ENCODE measurements at places on chromosomes 1 and 21. TPM values are rescaled to one million over a fixed set of nuclear protein-coding genes. Genes with fewer than 3 reads are reported as not detected.

- H3K4me3 ChIP-seq: no peak overlapping the region
- DNase-seq: no peak
- no peaks in the 10 kb centered on the region for H3K27me3 ChIP-seq
- no peak overlapping the region for H3K27ac ChIP-seq
Measured at GRCh38 chr1:245304698-245305097, 149.9 kb downstream of the KIF26B start.

DNA sequence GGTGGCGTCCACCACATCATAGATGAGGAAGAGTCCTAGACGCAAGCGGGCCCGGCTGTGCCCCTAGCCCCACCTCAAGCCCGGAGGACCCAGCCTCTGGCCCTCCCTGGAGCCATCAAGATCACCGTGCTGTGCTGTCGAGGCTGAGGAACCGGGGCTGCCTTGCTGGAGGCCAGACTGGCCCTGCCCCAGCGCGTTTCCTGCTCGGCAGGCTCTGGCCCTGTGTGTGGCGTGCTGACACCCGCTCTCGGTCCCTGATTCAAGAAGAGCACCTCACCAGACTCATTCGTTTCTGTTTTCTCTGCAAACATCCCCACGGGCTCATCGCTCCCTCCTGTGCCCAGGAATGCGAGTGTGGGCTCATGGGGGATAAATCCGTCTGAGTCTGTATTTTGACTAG lies 51.1 kb downstream of the GLIS1 start:
- peaks cover 12% of the 10 kb centered on the region for H3K27me3 ChIP-seq
- H3K4me1 ChIP-seq: no peaks in the 10 kb centered on the region
- H3K27ac ChIP-seq: no peak overlapping the region
- H3K36me3 ChIP-seq: no peaks in the 10 kb centered on the region
- no peak overlapping the region for H3K4me3 ChIP-seq
- DNase-seq: no peak

DNA sequence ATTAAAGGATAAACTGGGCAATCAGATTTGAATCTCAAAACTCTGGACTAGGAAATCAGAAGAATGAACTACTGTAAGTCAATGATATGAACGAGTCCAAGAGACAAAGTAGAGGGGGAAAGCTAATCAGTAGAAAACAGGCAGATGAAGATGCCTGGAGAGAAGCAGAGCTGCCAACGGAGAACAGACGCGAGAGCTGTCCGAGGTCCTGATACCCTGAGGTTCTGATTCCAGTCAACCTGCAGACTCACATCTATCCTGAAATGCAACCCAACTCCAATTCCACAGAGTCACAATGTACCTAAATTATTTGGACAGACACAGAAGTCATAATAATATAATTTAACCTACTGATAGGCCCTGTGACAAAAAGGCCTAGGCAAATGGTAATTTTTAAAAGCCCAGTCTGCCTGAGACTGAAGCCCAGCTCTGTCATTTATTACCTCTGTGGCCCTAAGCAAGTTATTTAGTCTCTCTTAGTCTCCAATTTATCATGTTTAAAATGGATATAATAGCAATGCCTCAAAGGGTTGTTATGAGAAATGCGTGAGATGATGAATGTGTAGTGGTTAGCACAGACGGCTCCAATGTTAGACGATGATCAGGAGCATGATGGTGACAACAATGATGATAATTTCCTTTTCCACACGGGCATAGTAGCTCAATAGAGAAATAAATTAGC lies 33.4 kb downstream of the RGS7 start:
- no peaks in the 10 kb centered on the region for H3K36me3 ChIP-seq
- H3K4me3 ChIP-seq: no peak overlapping the region

- H3K27ac ChIP-seq: no peak overlapping the region
- no peak overlapping the region for H3K4me3 ChIP-seq
- no peaks in the 10 kb centered on the region for H3K36me3 ChIP-seq
- H3K27me3 ChIP-seq: no peaks in the 10 kb centered on the region
- no peaks in the 10 kb centered on the region for H3K4me1 ChIP-seq
- DNase-seq: peak; percentile 37
Measured at GRCh38 chr1:232868793-232869491, 63.7 kb downstream of the MAP10 start.

- H3K27ac ChIP-seq: no peak overlapping the region
- peaks cover 25% of the 10 kb centered on the region for H3K4me1 ChIP-seq
- H3K27me3 ChIP-seq: no peaks in the 10 kb centered on the region
- no peak for DNase-seq
Measured at GRCh38 chr21:45080639-45081414, 6.4 kb downstream of the ADARB1 start.

- H3K27ac ChIP-seq: no peak overlapping the region
- peaks cover 6% of the 10 kb centered on the region for H3K27me3 ChIP-seq
- no peak overlapping the region for H3K4me3 ChIP-seq
- DNase-seq: no peak
- no peaks in the 10 kb centered on the region for H3K4me1 ChIP-seq
Measured at GRCh38 chr1:36876990-36877389, 157.3 kb downstream of the GRIK3 start.

GRCh38 chr1:30484668-30485067 lies 238.7 kb downstream of the MATN1 start:
- H3K36me3 ChIP-seq: no peaks in the 10 kb centered on the region
- no peak for DNase-seq
- H3K4me3 ChIP-seq: no peak overlapping the region
- H3K4me1 ChIP-seq: no peaks in the 10 kb centered on the region
- H3K27me3 ChIP-seq: peaks cover 14% of the 10 kb centered on the region
- no peak overlapping the region for H3K27ac ChIP-seq

GRCh38 chr21:39387461-39388037 lies 38.7 kb upstream of the HMGN1 start:
- no peaks in the 10 kb centered on the region for H3K27me3 ChIP-seq
- peak; percentile 92 for DNase-seq
- peaks cover 15% of the 10 kb centered on the region for H3K4me1 ChIP-seq
- peak overlapping the region; percentile 16 for H3K4me3 ChIP-seq
- peaks cover 22% of the 10 kb centered on the region for H3K36me3 ChIP-seq

DNA sequence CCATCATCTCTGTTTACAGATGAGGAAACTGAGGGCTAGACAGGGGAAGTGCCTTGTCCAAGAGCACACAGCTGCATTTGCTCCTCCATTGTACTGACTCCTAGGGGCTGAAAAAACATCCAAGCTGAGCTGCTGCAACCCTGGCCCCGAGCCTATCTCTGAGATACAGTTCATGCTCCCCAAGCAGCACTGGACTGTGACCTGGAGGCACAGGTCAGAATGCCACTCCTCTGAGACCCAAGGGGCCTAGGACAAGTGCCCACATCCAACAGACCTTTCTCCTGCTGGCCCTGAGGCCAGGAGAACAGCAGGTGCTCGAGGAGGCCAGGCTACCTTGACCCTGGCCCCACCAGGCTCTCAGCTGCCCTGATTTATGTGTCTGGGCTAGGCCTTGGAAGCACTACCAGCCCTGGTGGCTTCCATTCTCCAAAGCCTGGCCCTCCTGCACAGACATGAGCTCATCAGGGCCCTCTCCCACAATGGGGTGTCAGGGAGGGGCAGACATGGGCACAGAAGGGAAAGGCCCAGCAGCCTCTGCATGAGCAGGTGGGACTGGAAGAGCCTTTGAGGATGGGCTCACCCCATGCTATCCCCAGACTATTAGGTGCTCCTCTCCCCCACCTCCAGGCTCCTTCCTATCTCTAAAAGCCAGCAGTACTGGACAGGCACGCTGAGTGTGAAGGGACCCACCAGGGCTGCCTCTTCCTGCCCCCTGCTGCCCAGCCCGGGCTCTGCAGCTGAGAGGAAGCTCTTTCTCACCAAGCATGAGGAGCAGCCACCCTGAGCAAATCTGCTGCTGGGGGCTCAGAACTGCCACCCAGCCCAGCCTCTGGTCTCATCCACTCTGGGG lies 18.8 kb downstream of the ADGRB2 start:
- peak; percentile 80 for DNase-seq
- H3K4me1 ChIP-seq: peaks cover 22% of the 10 kb centered on the region
- no peak overlapping the region for H3K4me3 ChIP-seq
- no peaks in the 10 kb centered on the region for H3K36me3 ChIP-seq
- H3K27me3 ChIP-seq: no peaks in the 10 kb centered on the region
- no peak overlapping the region for H3K27ac ChIP-seq

- H3K4me3 ChIP-seq: no peak overlapping the region
- no peak overlapping the region for H3K27ac ChIP-seq
- DNase-seq: peak; percentile 72
- H3K4me1 ChIP-seq: peaks cover 3% of the 10 kb centered on the region
Measured at GRCh38 chr1:31904339-31905092, 33.7 kb downstream of the PTP4A2 start.

GRCh38 chr1:97192872-97193572 lies 471.4 kb downstream of the PTBP2 start:
- H3K4me3 ChIP-seq: no peak overlapping the region
- peaks cover 14% of the 10 kb centered on the region for H3K36me3 ChIP-seq
- no peak for DNase-seq

DNA sequence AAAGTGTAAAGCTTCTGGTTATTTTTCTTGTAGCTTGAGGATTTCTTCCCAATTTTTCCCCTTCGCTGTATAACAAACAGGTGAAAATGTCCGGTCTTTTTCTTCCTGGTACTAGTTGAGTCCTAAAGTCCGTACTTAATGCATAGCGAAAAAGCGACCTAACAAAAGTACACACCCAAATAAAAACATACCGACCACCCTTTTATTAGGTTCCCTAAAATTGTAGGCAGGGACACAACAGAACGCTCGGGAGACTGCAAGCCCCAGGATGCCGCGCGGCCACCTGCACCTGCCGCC lies 281 bp upstream of the BTF3L4 start:
- no peaks in the 10 kb centered on the region for H3K27me3 ChIP-seq
- H3K4me1 ChIP-seq: peaks cover 19% of the 10 kb centered on the region
- peak overlapping the region; percentile 71 for H3K27ac ChIP-seq
- H3K4me3 ChIP-seq: peak overlapping the region; percentile 78
- H3K36me3 ChIP-seq: peaks cover 7% of the 10 kb centered on the region

DNA sequence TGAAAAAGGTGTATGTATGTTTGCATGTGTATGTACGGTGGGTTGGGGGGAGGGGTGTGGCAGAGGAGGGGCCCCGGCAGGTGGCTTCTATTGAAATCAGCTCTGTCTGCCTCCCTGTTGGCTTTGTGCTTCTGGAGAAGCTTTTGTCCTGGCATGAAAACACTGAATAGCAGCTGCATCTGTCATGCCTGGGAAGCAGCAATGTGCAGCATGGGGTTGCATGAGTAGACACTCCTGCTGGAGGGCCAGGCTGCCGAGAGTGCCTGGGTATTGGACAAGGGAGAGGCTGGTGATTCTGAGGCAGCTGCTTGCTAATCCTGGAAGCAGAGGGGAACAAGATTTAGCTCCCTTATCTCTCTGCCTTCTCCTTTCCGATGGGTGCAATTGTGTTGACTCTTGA lies 20.5 kb downstream of the MAPKAPK2 start:
- H3K36me3 ChIP-seq: no peaks in the 10 kb centered on the region
- peak overlapping the region; percentile 42 for H3K27ac ChIP-seq
- no peak overlapping the region for H3K4me3 ChIP-seq

- no peak overlapping the region for H3K4me3 ChIP-seq
- no peak overlapping the region for H3K27ac ChIP-seq
- no peaks in the 10 kb centered on the region for H3K4me1 ChIP-seq
- H3K27me3 ChIP-seq: no peaks in the 10 kb centered on the region
Measured at GRCh38 chr1:117067533-117068370, 7.6 kb downstream of the TTF2 start.

DNA sequence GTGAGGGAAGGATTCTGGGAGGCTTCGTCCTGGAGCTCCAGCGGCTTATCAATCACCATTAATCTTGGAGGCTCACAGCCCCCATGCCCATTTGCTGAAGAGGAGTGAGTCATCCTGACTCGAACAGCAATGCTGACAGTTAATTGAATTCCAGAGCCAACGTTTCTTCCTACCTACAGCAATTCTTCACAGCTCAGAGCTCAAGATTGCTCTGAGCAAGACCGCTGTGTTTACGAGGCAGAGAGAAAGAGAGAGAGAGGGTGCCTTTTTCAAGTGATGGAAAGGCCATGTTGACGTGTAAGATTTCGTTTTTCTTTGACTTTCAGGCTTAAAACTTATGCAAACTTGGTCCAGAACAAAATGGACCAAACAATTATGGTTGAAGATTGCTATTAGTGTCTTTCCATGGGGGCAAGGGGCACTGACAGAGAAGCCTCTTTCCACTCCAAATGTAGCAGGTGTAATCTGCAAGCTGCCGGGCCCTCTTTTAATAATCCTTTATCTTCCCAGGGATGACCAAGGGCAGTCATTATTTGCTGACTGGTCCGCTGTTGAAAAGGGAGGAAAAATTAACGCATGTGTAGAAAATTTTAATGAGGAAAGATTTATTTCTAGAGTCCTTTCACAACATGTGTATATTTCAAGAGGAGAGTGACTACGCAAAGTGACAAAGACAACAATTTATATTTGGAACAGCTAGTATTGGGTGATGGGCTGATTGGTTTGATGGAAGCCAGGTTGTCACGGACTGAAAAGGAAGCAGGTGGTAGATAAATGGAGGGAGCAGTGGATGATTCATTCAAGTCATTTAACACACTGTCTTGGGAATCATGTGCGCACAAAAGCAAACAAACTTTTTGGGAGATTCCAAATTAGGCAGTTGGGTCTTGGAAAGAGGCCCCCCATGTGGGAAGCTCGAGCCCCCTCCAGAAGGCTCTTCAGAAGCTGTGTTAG lies 136.1 kb upstream of the IRF2BP2 start:
- H3K36me3 ChIP-seq: no peaks in the 10 kb centered on the region
- H3K27me3 ChIP-seq: no peaks in the 10 kb centered on the region
- H3K4me3 ChIP-seq: no peak overlapping the region

- H3K4me3 ChIP-seq: no peak overlapping the region
- no peaks in the 10 kb centered on the region for H3K27me3 ChIP-seq
- no peaks in the 10 kb centered on the region for H3K4me1 ChIP-seq
- H3K27ac ChIP-seq: no peak overlapping the region
Measured at GRCh38 chr1:103516693-103517092, 8.8 kb upstream of the RNPC3 start.

DNA sequence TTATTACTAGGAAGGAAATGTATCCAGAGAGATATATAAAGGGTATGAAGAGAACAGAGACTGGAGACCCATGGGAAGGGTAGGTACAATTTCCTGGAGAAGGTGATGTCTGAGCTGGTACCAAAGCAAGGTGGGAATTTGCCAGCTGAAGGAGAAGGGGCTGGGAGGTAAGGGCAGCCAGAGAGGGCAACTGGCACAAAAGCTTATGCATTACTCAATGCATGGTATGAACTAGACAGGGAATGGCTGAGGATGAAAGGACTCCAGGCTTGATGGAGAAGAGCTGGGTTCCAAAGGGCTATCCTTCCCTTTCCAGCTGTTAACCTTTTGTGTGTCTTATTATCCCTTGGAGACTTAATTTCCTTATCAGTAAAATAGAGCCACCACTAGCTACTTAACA lies 113.6 kb upstream of the GADD45A start:
- no peaks in the 10 kb centered on the region for H3K36me3 ChIP-seq
- H3K4me1 ChIP-seq: peaks cover 14% of the 10 kb centered on the region
- no peaks in the 10 kb centered on the region for H3K27me3 ChIP-seq
- no peak overlapping the region for H3K27ac ChIP-seq
- H3K4me3 ChIP-seq: no peak overlapping the region

ATP1A2 gene
- 79.3 TPM for polyA plus RNA-seq

C1orf167 gene
- polyA plus RNA-seq: 4.1 TPM

TRIM58 gene
- not detected for polyA plus RNA-seq

OR6K3 gene
- not detected for polyA plus RNA-seq

DPT gene
- 15.1 TPM for polyA plus RNA-seq

LCE2A gene
- not detected for polyA plus RNA-seq

GNPAT gene
- polyA plus RNA-seq: 55.5 TPM

CCDC190 gene
- polyA plus RNA-seq: 0.11 TPM

MNDA gene
- polyA plus RNA-seq: 1.1 TPM

KRTAP7-1 gene
- polyA plus RNA-seq: not detected

LRRC3 gene
- 5.8 TPM for polyA plus RNA-seq

All from heart left ventricle (tissue), 16 donors.